ENCODE measurements at places on chromosomes 6 and 20.

DNA sequence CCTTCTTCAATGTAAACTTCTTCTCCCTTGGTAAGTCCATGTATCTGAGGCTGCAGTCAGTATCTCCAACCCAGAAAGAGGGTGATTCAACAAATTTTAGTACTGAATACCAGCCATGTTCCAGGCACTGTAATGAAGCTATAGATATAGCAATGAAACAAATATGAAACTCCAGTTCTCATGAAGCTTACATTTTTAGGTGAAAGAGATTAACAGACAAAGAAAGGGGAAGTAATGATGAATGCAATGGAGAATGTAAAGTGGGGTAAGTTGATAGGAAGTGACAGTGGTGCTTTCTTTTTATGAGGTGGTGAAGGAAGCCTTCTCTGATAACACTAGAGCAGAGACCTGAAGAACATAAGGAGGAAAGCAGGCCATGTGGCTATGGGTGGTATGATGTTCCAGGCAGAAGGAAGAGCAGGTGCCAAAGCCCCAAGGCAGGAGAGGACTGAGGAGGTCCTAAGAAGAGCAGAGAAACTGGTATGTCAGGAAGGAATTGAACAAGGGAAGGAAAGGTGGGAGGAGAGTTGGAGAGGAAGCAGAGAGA lies 143.6 kb downstream of the TFAP2B start:
- no peak for DNase-seq

DNA sequence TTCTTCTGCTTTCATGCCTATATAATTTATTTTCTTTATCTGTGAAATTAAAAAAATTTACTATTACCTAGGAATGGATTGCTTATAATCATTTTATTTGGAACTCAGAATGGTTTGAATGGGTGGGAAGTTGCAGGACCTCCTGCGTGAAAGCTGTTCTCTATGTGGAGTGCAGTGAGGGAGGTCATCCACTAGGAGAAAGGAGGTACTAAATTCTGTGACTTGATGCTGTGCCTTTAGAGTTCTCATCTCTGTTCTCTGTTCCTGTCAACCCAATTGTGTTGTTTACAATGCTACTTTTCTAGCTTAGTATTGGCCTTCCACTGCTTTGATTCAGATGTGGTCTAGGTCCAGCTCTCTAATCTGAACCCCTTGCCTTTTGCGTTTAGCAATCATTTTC lies 65.0 kb upstream of the HIVEP1 start:
- no peak for DNase-seq

DNA sequence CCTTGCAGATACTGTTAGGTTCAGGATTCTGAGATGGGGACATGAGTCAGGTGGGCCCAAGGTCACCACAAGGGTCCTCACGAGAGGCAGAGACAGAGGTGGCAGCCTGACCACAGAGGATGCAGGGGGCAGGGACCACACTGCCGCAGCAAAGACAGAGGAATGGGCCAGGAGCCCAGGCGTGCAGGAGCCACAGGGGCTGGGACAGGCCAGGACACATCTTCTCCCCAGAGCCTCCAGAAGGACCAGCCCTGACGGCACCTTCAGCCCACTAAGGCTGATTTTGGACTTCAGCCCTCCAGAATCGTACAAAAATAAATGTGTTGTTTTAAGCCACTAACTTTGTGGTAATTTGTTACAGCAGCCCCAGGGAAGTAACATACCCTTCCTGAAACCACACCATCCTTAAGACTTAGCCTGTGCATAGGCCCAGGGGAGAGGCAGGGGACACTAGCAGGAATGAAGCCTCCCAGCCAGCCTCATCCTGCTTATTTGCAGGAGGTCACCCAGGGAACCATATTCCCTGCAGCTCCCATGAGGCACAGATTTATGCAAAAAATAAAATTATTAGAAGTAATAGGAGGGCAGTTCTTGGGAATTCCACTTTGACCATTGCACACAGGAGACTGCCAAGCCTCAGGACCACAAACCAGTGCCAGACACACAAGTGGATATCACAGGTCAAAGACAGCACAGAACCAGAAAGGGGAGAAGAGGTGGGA lies 119.3 kb upstream of the CST7 start:
- DNase-seq = no peak

DNA sequence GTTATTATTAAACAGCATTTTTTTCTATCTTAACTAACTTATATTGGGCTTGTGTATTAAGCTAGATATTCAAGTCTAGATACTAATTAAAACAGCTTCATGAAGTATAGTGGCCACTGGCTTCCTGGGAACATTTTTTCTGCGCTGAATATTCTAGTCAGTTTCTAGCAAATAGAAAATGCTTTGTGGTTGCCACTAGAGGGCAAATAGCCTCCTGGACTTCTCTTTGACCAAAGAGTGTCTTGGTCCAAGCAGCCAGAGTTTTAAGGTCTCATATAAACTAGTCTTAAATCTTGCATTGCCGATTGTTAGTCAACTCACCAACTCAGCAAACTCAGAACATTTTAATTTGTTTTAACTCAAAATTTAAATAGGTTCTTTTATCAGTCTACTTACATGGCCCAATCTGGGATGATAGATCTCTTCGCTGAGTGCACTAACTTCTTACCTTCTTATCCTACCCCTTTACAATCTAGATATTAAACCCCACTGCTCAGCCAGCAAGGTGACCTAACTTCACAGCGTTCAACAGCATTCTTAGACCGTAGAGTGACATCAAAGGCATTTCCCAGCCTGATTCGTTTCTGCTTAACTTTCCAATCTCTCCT lies 24.6 kb upstream of the ID4 start:
- DNase-seq = no peak

DNA sequence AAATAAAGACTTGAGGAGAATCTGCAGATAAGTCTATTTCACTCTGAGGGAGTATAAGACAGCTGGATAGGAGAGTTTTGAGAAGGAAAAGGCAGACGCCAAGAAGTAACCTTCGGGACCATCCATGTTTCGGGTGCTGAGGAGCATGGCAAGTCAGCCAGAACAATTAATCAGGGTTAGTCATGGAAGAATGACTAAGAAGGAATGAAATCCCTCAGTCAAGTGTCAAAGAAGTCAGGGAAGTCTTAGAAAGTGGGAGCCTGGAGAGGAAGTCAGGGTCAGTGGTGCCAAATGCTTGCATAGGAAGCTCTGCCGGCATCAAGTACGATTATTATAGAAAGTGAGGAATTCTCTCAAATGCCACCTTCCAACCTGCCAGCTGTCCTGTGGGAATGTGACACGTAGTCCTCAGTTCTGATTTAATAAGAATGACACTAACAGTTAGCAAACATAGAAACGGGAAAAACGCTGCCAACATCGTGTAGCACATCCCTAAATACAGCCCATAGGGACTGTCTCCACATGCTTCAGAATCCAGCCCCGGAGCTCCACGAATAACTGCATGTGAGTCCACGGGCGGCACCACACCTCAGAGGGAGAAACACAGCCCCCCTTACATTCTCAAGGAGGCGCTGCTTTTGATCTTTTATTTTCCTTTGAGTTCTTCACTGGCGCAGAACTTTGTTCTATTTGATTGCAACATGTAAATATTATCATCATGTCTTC lies 602.7 kb downstream of the PRKN start:
- DNase-seq = no peak

DNA sequence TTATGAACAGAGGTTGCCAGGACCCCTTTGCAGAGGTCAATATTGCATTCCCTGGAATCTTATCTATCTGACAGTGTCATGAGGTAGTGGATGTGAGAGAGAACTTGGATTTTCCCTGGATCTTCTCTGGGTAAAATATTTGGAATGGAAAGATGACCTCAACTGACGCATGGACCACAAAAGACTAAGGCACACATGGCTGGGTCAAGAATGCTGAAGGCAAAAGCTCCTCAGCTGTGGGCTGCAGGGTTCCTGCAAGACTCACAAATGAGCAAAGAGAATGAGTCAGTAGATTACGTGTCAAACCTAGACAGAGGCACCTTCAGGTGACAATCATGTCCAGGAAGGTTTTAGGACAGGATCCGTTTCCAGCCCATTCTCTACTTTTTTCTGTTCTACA lies 484.0 kb downstream of the C6orf118 start:
- no peak for DNase-seq

DNA sequence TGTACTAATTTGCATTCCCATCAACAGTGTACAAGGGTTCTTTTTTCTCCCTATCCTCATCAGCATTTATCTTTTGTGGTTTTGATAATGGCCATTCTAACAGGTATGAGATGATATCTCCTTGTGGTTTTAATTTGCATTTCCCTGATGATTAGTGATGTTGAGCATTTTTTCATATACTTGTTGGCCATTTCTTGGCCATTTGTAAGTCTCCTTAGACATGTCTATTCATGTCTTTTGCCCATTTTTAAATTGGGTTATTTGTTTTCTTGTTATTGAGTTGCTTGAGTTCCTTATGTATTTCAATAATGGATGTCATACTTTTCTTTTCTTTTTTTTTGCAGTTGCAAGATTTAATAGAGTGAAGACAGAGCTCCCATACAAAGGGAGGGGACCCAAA lies 17.8 kb downstream of the FOXQ1 start:
- DNase-seq = no peak

DNA sequence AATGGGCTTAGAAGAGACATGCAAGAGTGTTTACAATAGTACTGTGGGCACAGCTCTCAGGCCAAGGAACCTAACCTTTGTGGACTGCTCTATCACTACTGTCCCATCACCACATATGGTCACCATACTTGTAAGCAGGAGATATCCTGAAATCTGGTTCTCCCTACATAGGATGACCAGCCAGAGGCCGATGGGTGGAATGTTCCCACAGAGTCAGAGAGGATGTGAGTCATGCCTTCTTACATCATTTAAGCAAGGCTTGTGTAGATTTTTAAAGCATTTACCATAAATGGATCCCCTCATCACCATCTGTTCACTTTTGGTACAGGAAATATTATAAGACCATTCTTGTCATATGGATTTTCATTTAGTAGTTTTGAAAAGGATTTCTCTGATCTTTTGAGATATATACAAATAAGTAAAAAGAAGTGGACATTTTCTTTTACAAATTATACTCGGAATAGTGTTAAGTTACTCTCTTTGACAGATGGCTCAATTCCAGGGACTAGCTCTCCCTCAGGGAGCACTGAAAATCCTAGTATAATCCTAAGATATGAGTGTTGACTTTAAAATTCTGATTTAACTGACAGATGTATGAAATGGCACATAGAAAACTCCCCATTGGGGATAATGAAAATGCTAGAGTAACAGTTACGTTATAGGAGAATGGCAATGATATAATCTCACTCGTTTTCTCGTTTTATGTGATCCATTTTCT lies 6.6 kb downstream of the HTR1B start:
- DNase-seq = no peak

- no peak for DNase-seq
These were observed 32.8 kb upstream of the CEP162 start for GRCh38 chr6:84260196-84260595.
